ENCODE measurements at places on chromosomes 12 and 14. TPM values are rescaled to one million over a fixed set of nuclear protein-coding genes. Genes with fewer than 3 reads are reported as not detected.

Gene ADAM21
- not detected for total RNA-seq

Gene PZP
- not detected for total RNA-seq

Gene NXPH4
- total RNA-seq = not detected

- H3K27ac ChIP-seq = no peak overlapping the region
- H3K4me1 ChIP-seq = no peaks in the 10 kb centered on the region
- no peaks in the 10 kb centered on the region for H3K36me3 ChIP-seq
- no peaks in the 10 kb centered on the region for H3K27me3 ChIP-seq
- DNase-seq = no peak
Measured at GRCh38 chr14:89806451-89806850, 148.1 kb downstream of the EFCAB11 start.

DNA sequence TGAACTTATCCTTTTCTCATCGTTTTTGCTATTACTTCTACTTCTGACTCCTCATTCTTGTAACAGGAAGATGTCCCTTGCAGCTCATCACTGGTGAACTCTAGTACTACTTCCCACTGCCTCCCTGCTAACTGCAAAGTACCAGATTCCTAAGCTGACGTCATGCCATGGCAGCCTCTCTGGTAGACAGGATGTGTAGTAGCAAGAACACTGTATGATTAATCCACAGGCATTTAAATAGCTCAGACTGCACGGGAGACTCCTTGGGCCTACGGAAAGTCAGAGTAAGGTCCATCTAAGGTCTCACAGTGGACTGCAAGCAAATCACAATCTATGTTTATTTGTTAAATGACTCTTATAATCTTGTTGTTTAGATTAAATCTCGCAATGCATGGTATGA is 43.5 kb downstream of the DNAI7 start:
- peak overlapping the region; percentile 34 for H3K27ac ChIP-seq
- no peaks in the 10 kb centered on the region for H3K4me1 ChIP-seq
- no peaks in the 10 kb centered on the region for H3K36me3 ChIP-seq
- peak; percentile 69 for DNase-seq
- no peak overlapping the region for H3K4me3 ChIP-seq
- no peaks in the 10 kb centered on the region for H3K27me3 ChIP-seq

- H3K27me3 ChIP-seq = no peaks in the 10 kb centered on the region
- no peak overlapping the region for H3K4me3 ChIP-seq
- peaks cover 80% of the 10 kb centered on the region for H3K36me3 ChIP-seq
- no peaks in the 10 kb centered on the region for H3K4me1 ChIP-seq
Measured at GRCh38 chr12:42462486-42462885, 127.1 kb downstream of the PRICKLE1 start.

DNA sequence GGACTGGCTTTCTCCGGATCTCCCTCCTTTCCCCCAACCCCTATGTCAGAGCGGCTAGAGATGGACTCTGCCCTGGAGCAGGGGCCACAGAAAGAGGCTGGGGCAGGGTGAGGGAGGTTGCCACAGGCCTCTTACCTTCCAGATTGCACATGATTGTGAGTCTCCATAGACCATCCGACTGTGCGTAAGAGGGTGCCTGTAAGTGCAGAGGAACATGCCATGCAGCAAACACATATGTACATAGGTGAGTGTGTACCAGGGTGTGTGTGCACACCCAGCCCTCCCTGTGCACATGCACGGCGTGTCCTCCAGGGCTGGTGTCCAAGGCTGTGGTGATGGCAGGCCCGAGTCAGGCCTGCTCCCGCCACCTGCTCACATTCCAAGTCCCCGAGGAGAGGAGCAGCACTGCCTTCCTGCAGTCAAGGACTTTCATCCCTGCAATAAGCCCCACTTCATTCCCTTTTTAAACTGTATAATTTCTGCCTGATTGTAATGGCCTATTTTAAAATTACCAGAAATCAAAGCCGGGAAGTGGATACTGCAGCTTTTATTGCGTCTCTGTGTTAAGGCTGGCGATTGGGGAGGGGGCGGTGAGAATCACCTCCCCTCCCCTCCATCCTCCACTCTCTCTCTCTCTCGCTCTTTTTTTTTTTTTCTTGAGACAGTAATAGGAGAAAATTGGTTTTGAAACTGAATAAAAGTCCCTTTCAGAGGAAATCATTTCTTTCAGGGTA is 28.5 kb downstream of the FAM222A start:
- no peak overlapping the region for H3K4me3 ChIP-seq
- no peak overlapping the region for H3K27ac ChIP-seq
- no peaks in the 10 kb centered on the region for H3K36me3 ChIP-seq
- peak; percentile 40 for DNase-seq
- H3K27me3 ChIP-seq = no peaks in the 10 kb centered on the region

DNA sequence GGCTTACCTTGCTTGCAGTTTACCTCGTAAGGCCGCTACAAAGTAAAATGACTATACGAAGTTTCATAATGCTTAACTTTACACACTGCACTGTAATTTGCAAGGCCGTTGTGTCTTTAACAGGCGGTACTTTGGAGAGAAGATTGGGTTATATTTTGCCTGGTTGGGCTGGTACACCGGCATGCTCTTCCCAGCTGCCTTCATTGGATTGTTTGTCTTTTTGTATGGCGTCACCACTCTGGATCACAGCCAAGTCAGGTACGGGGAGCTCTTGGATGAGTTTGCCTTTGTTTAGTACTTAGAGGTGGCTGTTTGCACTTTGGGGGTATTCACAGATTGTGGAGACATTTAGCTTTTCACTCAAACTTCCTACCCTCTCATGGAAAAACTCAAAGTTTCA is 167.8 kb downstream of the SLC5A8 start:
- no peaks in the 10 kb centered on the region for H3K36me3 ChIP-seq
- H3K27me3 ChIP-seq = no peaks in the 10 kb centered on the region
- no peak overlapping the region for H3K27ac ChIP-seq

DNA sequence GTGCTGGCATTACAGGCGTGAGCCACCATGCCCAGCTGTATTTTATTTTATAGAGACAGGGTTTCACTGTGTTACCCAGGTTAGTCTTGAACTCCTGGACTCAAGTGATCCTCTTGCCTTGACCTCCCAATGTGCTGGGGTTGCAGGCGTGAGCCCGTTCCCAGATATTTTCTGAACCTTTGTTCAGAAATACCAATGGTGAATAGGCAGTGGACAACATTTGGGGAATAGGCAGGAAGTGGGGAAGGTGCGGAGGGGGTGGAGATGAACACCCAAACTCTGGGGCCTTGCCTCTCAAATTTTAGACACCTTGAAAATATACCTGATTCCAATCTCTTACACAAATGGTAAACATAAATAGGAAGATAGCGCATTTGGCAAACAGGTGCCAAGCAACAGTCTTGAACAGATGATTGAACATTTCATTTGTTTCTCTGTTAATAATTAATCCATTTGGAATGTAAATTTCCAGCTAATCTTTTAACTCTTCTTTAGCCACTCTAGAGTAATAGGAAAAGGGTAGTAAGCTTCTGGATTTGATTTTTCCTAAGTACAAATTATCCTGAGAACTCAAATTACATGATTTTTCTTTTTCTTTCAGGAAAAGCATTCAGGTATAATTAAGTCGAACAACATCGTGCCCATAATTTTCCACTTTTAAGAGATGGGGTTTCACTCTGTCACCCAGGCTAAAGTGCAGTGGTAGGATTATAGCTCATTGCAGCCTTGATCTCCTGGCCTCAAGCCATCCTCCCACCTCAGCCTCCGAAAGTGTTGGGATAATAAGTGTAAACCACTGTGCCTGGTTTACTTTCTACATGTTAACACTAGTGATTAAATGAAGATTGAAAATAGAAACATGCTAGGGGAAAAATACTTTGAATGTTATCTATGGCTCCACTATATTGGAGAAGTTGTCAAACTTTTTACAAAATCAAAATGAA is 22.9 kb upstream of the RNF34 start:
- no peaks in the 10 kb centered on the region for H3K4me1 ChIP-seq
- no peak overlapping the region for H3K4me3 ChIP-seq
- H3K27me3 ChIP-seq = no peaks in the 10 kb centered on the region
- no peak overlapping the region for H3K27ac ChIP-seq
- DNase-seq = no peak

DNA sequence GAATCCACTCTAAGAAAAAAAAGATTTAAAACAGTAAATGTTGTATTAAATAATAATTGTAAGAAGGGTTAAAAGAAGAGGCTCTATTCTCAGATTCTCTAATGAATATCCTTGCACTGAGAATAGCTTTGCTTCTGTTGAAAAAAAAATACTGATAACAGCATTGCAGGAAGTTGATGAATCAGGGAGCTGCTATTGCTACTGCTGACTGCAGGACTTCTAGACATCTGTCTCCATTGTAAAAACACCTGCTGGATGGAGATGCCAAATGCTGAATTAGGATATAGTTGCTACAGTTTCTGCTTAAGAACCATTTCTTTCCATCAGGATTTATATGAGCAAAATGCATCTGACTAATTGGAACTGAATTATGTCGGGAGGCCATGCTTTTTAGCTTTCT is 50.3 kb upstream of the ANP32D start:
- DNase-seq = no peak
- H3K4me1 ChIP-seq = peaks cover 11% of the 10 kb centered on the region
- no peaks in the 10 kb centered on the region for H3K27me3 ChIP-seq
- no peak overlapping the region for H3K4me3 ChIP-seq
- no peak overlapping the region for H3K27ac ChIP-seq

DNA sequence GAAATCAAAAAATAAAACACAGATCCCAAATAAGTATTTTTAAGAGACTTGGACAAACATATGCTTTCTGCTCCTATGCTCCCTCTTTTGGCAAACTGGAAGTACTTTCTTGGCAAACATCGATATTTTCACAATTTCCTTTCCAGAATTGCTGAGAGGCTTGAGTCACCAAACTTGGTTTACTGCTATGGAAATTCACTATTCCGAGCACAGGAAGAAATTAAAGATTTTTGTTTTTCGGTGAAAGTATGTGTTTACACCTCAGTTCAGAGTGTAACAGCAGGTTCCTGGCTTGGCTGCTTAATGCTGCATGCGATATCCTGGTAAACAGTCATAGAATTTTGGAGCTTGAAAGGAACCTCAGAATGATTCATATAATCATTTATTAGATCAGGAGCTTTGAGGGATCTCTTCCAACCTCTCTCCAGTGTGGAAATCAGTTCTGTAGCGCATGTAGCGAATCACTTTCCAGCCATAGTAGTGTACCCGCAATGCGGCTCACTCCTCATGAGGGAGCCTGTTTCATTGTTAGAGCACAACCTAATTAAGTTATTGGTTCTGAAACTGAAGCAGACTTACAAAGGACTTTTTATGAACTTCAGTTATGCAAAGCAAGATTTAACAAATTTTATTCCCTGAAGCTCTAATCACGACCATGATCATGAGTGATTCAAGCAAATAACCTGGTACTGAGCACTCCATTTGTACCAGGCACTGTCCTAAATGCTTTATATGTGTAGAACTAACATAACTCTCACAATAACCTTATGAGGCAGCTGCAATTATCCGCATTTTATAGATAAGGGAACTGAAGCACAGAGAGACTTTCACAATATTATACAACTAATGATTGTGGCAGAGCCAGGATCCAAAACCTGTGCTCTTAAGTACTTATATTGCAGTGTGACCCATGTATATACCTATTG is 56.4 kb upstream of the ATP2A2 start:
- peak overlapping the region; percentile 80 for H3K27ac ChIP-seq
- H3K4me3 ChIP-seq = no peak overlapping the region
- DNase-seq = peak; percentile 77
- no peaks in the 10 kb centered on the region for H3K36me3 ChIP-seq

DNA sequence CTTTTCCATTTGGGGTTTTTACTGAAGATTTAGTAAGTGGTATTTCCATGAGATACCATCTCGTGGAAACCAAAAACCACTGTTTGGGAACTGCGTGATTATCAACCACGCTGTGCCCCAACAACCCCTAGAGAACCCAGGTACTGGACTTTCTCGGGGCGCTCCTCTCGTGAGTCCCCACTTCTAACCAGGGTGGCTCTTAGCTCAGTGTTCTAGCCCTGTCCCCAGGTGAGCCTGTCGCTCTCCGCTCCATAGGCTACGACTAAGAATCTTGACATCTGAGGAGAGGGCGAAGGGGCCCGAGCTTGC is 686 bp downstream of the MCRS1 start:
- peak overlapping the region; percentile 81 for H3K4me3 ChIP-seq
- H3K27ac ChIP-seq = peak overlapping the region; percentile 90
- H3K27me3 ChIP-seq = no peaks in the 10 kb centered on the region
- DNase-seq = no peak

DNA sequence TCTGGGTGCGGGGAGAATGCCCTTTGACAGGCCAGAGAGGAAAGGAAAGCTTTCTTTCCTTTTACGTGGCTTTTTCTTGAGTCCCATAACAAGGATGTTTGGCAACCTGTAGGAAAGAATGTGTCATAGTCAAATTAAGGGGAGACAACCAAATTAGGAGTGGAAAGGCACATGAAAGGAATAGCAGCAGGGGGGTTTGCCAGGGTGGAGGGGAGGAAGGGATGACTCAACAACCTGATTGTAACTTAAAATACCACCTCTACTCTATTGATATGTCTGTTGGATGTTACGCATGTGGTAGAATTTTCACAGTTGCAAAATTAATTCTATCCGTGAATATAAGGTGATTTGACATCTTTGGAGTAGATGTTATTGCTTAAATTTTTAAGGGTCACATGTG is 28.5 kb upstream of the MYBPC1 start:
- H3K4me1 ChIP-seq = no peaks in the 10 kb centered on the region
- no peaks in the 10 kb centered on the region for H3K27me3 ChIP-seq
- H3K27ac ChIP-seq = no peak overlapping the region
- DNase-seq = no peak
- H3K4me3 ChIP-seq = no peak overlapping the region

DNA sequence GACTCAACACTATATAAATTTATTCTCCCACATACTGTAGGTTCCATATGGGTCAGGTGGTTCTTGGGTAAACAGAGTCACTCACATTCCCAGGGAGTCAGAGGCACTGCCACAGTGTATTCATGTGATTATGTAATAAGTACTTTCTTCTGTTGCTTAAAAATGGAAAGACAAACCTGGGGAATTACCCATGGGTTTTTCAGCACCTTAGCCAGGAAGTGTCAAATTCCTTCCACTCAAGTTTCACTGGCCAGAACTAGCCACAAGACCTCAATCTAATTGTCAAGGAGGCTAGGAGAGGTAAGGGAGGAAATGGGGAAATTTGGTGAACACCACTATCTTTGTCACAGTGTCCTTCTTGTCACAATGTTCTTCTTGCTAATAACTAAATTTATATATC is 333.2 kb upstream of the MDGA2 start:
- DNase-seq = no peak
- H3K4me3 ChIP-seq = no peak overlapping the region
- H3K27me3 ChIP-seq = no peaks in the 10 kb centered on the region
- H3K36me3 ChIP-seq = no peaks in the 10 kb centered on the region
- no peak overlapping the region for H3K27ac ChIP-seq
- H3K4me1 ChIP-seq = no peaks in the 10 kb centered on the region
